ENCODE measurements at places on chromosomes 5 and 9.

DNA sequence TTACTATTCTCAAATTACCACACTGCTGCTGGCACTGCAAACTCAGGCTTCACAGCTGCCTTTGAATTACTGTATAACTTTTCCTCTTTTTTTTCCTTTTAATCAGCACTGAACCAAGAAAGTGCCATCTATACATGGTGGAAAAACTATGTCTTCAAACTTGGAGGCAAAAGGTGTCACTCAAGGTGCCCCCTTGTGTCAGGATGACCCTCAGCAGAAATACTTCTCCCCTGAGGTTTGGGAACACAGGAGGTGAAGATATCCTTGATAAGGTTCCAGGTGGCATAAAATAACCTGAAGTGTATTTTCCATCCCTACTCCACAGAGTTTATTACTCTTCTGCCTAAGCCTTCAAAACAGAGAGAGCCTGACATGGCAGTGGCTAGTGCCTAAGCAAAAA is 14.5 kb downstream of the FRMD3 start:
- DNase-seq, result no peak

- DNase-seq, result no peak
Measured at GRCh38 chr5:179558932-179559283, 8.6 kb downstream of the RUFY1 start.

DNA sequence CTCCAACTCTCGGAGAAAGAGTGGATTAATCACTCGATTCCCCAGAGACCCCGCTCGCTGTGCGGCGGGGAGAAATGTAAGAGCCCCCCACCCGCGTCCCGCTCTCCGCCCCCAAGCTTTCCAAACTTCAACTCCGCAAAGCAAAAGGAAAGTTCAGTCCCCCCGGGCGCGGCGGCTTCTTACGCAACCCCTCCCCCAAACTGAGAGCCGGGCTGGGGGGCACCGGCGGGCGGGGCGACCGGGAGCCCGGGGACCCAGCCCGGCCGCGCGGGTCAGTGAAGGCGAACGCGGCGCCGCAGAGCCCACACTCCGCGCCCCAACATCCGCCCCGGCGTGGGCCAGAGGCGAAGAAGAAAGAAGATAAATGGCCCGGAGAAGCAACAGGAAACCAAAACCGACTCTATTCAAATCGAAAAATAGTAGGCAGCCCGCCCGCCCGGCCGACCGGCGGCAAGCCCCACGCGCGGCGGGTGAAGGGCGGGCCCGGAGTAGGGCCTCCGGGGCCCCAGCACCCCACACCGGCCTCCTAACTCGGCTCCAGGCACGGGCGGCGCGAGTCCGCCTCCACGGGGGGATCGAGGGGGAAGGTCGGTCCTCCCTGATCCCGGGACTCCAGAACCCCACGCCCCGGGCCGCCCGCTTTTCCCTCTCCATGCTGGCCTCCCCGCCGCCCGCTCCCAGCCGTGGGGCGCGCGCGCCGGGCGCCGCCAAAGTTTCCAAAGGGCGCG is 720 bp downstream of the NOTCH1 start:
- DNase-seq, result no peak

DNA sequence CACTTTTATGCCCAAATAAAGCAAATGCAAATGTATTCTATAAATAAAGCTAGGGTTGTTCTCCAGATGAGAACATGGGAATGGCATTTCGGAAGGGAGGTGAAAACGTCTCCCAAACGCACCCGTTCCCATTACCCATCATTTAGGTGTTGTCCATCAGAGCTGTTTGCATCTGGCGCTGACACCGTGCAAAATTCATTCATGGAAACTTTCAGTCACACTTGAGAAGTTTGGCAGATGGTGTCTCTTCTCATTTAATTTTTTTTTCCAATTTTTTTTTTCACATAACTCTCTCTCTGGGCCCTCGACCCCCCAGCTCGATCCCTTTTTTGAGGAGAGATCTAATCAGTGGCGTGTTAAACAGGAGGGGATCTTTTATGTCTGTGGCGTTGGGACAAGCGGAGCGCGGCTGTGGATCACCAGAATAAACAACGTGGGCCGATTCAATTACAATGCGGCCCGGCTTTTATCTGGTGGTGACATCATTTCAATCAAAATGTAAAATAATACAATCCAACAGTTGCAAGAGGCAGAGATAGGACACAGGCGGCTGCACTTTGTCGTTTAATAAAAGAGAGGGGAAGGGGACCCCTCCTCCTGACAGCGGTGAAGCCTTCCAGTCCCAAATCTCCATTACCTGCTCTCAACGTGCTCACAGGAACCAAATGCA is 246.1 kb upstream of the IRX4 start:
- DNase-seq, result no peak

DNA sequence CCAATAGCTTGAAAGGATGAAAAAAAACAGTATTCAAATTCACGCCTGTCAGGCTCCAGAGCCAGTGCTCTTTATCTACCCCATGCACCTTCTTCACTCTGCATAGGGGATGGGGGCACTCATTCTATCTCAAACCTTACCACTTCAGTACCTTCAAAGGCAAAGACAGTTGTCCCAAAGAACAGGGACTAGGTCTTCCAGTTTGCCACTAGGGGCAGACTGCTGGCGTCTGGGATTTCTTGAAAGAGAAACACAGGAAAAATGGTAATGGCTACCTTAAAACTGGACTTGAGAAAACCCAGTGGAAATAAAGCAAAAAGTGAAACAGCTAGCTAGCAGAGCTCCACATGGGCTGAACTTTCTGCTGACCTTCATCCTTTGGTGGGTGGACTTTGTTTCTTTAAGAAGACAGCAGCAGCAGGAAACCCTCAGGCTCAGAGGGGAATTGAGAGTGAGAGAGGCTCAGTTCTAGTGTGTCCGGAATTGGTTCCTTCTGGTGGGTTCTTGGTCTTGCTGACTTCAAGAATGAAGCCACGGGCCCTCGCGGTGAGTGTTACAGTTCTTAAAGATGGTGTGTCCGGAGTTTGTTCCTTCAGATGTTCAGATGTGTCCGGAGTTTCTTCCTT is 41.0 kb upstream of the SLC36A1 start:
- DNase-seq, result peak; percentile 5

DNA sequence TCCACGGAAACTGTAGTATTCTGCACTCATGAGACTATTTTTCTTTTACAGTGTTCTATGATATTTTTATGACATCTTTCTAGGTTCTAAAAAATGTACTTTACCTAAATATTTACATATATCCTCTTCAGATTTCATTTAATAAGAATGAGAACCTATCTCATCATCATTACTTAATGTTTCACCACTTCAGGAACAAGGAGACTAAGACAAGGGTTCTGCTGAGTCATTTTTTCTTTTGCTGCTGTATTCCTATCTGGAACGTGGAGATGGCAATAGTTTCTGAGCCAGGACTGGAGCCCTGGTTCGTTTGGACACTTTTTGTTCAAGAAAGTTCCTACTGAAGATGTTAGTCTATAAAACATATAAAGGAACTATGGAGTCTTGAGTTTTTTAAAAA is 258.2 kb upstream of the MAP3K1 start:
- no peak for DNase-seq

- DNase-seq, result no peak
Measured at GRCh38 chr9:110344821-110345220, 7.2 kb upstream of the TXNDC8 start.

DNA sequence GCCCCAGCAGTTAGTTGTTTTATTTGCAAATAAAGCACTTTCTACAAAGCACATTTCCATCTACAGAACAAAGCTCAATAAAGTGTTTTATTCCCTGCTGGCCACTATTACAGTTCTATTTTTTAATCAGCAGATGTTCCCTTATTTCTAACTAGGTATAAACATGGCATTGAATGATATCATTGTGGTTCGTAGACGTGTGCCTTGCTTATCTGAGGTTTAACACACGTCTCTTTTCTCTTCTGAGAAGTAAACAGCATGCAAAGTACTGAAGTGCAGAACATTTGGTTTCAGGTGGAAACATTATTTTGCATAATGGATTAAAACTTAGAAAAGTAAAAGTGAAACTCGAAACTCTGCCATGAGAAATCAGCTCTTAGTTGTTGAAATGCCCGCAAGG is 1989.3 kb upstream of the WWC1 start:
- DNase-seq, result no peak

DNA sequence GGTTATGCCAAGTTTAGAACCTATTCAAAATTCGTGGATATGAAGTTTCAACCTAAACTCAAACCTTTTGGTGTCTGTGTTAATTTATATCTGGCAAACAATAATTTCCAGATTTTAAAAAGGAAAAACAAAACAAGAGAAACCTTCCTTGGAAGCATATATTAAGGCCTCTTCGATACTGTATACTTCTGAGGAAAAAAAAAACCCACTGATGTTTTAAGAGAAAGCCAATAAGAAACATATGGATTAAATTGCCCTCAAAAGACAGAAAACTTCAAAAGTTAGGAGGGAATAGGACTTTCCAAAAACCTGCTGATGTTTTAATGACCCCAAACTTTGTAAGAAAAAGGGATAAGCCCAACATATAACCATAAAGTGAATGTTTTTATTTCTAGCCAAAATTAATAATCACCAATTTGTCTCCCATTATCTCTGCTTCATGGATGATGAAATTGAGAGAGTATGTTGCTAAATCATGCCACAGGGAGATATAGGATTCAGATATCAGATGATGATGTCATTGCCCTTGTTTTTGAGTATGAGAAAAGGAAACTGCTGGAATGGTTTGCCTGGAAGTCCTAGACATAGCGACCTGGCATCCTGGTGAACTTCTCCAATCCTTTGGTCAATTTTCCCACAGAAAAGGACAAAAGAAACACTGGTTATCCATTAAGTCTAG is 423.9 kb downstream of the DMRT2 start:
- DNase-seq, result no peak

- peak; percentile 71 for DNase-seq
Measured at GRCh38 chr5:39283231-39283818, 64.0 kb upstream of the FYB1 start.
